T-helper 17 cell (primary cell): ENCODE measurements at places on chromosomes 3 and 15.

DNA sequence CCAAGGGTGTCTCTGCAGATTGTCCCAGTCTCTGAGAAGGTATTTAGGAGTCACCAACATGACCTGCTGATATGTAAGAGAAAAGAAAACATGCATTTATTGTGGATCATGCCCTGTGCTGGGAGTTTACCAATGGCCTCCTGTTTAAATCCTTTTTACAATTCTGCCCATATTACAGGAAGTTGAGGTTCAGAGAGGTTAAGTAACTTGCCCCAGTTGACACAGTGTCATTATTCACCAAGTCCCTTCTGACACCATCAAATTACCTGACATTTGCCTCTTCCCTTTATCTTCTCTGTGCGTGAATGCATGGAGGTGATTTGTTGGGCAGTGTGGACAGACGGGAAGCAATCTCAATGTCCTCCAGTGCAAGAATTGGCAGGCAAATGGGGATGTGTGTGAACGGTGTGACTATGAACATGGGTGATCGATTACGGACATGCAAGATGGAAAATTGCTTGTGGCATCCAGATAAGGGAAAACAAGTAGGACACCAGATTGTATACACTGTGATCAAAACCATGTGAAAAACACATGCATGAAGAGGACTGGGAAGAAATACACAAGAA, 27.3 kb downstream of the ZNF710 start:
- no peak for DNase-seq

- DNase-seq = no peak
Observed at GRCh38 chr3:110381992-110382391, 689.6 kb upstream of the NECTIN3 start.

GRCh38 chr3:56851966-56852884, 50.5 kb upstream of the ARHGEF3 start:
- no peak for DNase-seq

DNA sequence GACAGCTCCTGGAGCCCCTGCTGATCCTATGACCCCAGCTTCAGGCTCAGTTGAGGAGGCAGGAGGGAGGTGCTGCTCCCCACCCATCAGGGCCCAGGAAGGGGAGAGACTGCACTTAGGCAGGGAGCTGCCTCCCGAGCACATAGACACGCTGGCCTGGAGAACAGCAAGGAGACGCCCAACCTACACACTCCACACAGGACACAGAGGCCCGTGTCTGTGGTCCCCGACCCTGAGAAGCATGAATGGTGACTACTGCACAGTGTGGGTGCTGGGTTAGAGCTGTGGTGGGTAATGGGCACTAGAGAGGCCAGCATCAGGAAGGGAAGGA, 1.1 kb upstream of the HHATL start:
- no peak for DNase-seq

- DNase-seq = no peak
Observed at GRCh38 chr3:178804606-178805005, 267.0 kb downstream of the ZMAT3 start.

GRCh38 chr3:23264413-23264812, 61.3 kb downstream of the UBE2E2 start:
- DNase-seq = no peak

- DNase-seq = no peak
Observed at GRCh38 chr3:154314152-154314551, 10.1 kb downstream of the DHX36 start.

GRCh38 chr3:66010739-66011655, 27.7 kb downstream of the MAGI1 start:
- no peak for DNase-seq

DNA sequence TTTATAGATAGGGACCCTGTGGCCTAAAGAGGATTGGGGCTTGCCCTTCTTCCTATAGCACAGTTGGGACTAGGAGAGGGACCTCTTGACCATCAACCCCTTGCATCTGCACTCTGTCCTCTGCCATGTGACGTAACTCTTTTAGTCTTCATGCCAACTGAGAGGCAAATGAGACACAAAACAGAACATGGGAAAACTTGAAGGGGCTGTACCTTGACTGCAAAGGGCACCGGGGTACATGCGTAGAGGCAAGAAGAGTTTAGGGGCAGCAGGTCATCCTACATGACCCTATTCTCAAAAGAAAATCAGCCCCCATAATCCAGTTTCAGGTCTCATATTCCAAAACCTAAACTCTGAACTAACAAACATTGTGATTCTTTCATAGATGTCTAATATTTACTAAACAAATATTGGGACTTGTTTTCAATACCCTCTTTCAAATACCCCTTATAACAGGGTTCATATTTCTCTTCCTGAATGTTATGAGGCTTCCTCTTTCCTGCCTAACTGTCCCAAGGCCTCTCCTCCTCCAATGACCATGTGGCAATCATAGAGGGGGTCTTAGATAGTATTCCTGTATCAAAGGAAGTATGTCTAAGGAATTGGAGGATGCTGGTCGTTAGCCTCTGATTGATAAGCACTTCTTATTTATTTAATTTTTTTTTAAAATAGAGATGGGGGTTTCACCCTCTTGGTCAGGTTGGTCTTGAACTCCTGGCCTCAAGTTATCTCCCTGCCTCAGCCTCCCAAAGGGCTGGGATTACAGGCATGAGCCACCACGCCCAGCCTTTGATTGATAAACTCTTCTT, 20.6 kb downstream of the ACKR2 start:
- no peak for DNase-seq

- no peak for DNase-seq
Observed at GRCh38 chr15:69723404-69724096, 270.9 kb downstream of the RPLP1 start.

- no peak for DNase-seq
Observed at GRCh38 chr3:124771083-124771445, 40.8 kb downstream of the UMPS start.

DNA sequence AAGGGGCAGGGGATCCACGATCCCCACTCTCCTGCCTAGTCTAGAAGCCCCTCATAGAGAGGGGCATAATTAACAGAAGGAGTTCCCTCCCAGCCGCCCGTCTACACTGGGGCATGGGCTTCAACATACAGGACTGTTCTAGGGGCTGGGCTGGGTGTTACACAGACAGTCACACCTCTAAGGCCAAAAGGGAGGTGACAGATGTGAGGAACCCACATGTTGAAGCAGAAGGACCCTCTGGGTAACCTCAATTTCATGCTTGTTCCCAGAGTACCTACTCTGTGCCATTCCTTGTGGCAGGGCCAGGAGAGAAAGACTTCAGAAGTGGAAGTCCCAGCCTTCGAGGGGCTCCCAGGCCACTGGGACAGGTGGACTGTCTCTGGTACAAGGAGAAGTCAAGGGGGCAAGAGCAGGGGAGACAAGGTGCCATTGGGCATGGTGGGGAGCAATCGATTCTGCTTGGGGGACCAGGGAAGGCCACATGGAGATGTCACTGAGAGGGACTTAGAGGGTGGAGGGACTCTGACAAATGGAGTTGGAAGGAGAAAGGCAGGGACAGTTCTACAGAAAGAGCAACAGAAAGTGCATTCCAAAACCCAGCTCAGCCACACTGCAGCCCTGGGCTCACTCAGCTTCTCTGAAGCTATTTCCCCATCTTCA, 71.3 kb downstream of the CPN2 start:
- no peak for DNase-seq

DNA sequence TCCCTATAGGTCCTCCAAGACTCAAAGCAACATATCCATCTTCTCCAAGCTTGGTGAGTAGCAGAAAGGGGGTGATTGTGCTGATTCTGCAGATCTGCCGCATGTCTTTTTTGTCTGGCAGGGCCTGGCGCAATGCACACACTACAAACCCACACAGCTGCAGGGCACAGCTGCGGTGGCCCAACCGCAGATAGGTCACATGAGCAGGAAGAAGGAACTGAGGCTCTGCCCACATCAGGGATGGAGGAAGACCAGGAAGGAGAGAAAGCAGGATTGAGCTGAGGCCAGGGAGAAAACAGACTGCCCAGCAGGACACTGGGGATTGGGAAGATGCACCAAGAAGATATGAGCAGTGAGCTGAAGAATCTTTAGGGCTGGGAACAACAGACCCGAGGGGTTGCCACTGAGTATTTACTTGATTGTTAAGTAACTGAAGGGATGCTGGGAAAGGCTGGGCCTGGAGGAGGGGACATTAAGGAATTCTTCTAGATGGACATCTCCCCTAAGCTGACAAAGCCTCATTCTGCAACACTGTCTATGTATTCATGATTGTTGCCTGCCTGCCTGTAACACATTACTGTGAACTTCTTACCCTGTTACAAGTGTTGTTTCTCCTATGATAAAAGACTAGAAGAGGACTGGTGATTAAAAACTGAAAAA, 126.7 kb downstream of the MYLK start:
- DNase-seq = no peak

GRCh38 chr3:155890671-155891190, 20.3 kb downstream of the GMPS start:
- DNase-seq = no peak

DNA sequence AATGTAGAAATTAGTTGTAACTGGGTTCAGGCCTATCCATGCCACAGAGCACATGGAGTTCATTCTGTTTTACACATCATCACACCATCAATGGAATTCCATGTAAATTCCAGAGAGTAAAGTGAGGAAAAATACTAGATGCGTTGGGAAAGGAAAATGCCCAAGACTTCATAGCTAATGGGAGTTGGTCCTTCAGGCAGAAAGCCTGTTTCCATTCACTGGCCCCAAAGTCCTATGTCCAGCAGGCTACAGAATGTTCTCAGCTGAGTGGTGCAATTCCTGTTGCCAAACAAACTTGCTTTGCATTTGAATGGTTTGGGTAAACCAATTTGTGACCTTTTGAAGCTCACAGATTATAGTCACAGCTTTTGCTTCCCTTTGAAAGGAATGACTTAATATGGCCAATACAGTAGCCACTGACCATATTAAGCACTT, 164.6 kb upstream of the PFN2 start:
- no peak for DNase-seq

DNA sequence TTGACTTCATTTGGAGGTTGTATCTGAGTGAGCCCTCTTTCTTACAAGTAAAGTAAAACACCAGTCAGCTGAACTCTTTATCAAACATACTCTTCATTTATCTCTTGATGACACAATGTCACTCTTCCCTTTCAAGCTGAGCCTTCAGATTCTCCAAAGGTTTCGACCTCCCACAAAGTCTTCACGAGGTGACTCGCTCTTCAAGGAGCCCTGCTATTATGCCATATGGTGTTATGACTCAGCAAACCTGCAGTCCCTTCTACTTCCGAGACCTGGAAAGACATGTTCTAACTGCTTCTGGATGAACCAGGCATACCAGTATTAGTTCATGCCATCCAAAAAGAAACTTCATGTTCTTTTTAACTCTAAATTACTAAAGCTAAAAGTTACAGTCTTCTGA, 23.1 kb downstream of the AADAC start:
- DNase-seq = no peak

DNA sequence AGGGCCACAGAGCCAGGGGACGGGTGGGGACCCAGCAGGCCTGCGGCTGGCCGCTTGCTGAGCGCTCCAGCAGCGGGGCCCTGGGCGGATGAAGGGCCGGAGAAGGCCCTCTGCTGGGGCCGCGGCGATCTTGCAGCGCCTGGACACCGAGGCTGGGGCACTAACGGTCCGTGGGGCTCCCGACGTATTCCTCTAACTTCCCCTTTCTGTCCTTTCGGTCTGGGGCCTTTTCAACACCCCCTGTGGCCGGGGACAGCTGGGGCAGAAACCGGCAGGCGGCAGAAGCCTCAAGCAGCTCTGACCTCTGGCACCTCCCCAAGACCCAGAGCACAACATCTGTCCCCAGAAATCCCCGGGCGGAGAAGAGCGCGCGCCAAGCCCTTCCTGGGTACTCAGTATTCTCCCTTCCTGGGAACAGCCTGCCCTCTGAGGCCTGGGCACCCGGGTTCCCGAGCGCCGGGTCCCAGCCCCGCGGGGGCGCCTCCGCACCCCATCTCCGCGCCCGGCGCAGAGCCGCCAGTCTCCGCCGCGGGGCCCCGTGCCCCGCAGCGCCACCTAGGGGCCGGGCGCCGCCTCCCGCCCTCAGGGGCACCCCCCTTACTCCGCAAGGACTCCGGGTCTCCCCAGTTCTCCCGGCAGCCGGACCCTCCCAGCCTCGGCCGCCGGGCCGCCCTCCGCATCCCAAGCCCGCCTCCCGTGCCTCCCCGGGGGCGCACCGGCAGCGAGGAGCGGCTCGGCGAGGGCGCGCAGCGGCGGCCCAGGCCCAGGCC, 582 bp upstream of the SLCO3A1 start:
- DNase-seq = peak; percentile 72

- no peak for DNase-seq
Observed at GRCh38 chr3:5184499-5184898, 3.0 kb upstream of the EDEM1 start.

DNA sequence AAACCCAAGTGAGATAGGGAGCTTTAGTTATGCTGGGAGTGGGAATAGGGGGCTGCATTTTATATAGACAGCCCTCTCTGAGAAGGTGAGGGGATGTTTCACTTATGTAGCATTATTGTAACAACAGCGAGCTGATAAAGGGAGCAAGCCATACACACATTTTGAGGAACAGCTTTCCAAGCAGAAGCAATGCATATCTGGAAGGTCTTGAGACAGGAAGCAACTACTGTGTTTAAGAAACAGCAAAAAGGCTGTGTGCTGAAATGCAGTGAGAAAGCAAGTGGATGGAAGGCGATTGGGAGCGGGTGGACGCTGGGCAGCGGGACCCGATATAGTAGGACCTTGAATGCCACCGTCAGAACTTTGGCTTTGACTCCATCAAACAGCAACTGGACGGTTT, 155.9 kb upstream of the TBL1XR1 start:
- DNase-seq = no peak

DNA sequence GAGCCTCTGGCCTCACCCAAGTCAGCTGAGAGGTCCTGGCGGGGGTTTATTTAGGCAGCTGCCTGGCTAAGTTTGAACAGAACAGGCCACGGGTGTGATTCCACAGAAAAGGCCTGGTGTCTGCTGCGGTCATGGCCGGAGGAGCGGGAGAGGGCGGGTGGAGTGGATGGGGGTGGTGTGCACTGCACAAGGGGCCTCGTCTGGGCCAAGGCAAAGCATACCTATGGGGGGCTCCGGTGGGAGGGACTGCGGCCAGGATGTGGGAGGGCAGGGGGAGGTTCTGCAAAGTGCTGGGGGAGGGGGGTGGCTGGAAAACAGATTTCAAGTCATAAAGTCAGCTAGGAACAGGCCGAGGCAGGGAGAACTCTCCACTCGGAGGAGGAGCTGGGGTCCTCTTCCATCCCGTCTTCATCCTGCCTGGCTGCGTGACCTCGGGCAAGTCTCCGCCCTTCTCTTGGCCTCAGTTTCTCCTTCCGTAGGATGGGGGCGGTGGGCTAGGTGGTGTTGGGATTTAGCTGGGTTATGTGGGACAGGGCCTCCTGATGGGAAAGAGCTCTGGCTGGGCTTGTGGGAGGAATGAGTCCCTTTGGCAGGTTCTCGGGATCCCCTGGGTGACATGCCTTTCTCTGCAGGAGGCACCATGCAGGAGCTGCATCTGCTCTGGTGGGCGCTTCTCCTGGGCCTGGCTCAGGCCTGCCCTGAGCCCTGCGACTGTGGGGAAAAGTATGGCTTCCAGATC, 878 bp downstream of the ISLR start:
- no peak for DNase-seq

GRCh38 chr3:127712461-127712860, 39.7 kb downstream of the ABTB1 start:
- DNase-seq = no peak

GRCh38 chr3:41364736-41365135, 165.4 kb downstream of the CTNNB1 start:
- no peak for DNase-seq
